ENCODE measurements at places on chromosomes 2 and 18.

- no peak for DNase-seq
Measured at GRCh38 chr2:150046810-150047209, 440.7 kb downstream of the RND3 start.

GRCh38 chr18:31555971-31556747 lies 35.5 kb upstream of the TTR start:
- DNase-seq = peak; percentile 51

- peak; percentile 6 for DNase-seq
Measured at GRCh38 chr2:9002637-9003365, 683 bp downstream of the MBOAT2 start.

DNA sequence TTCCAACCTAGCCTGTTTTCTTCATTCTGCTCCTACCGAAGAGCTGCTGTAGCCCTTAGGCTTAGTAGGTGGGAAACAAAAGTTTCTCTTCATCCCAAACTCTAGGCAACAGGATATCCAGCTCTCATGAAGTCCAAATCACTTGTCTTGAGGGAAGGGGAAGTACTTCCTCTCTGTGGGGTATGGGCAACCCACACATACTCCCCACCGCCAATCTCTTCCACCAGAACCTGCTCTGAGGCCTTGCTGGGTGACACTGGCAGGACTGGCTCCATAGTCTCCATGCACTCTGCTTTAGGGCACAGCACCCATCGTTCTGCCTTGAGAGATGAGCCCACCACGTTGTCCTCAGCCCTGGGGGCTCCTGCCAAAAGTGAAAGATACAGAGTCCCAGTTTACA lies 173.0 kb downstream of the NCK2 start:
- DNase-seq = no peak

GRCh38 chr2:187502467-187502866 lies 51.8 kb downstream of the TFPI start:
- DNase-seq = no peak

- DNase-seq = no peak
Measured at GRCh38 chr2:145764631-145765030, 1244.7 kb upstream of the ZEB2 start.

GRCh38 chr2:228157841-228158240 lies 23.6 kb downstream of the SPHKAP start:
- no peak for DNase-seq

DNA sequence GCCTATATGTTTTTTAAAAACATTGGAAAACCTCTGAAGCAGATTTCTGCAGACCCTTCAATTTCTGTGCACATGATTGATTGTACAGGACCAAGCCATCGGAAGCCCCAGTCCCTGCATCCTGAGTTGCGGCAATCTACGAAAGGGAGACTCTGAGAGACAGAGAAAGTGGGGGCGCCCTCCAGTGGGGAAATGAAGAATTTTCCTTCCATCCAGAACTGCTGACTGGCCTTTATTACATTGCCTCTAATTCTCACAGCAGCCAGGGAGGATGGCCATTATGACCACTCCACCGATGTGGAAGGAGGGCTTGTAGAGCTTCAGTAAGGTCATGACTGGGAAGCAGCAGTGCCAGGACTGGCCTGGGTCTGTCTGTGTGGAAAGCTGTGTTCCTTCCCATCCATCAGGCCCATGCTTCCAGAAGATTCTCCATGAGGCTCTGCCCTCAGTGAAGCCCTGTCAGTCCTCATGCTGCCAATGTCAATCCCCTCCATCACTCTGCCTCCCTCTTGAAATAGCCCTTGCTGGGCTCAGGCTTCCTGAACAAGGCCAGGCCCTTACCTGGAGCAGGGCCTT lies 20.0 kb upstream of the RESP18 start:
- DNase-seq = peak; percentile 64

DNA sequence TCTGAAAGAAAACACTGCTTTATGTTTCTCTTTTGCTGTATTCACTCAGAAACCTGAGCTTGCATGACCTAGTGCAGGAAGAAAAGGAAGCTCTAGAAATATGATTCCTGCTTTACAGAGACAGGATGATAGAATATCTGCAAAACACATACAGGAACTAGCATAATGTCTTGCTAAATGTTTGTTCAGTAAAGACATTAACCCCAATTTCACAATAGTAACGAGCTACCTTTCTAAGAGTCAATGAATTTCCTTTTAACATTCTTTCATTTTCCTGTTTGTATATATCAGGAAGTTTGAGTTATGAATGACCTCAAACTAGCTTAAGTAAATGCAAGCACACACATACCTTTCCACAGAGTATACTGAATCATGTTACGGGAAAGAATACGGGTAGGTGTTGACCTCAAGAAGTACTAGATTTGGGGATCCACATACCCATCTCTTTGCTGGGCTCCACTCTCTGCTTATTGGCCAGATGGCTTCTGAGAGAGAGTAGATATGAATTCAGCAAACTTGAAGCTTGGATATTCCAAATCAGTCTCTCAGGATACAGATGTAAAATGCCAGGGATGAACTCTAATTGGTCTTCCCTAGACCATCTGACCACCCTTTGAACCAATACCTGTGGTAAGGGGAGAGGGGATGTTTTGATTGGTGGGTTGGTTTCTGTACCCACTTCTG lies 18.2 kb upstream of the ACSL3 start:
- DNase-seq = no peak

DNA sequence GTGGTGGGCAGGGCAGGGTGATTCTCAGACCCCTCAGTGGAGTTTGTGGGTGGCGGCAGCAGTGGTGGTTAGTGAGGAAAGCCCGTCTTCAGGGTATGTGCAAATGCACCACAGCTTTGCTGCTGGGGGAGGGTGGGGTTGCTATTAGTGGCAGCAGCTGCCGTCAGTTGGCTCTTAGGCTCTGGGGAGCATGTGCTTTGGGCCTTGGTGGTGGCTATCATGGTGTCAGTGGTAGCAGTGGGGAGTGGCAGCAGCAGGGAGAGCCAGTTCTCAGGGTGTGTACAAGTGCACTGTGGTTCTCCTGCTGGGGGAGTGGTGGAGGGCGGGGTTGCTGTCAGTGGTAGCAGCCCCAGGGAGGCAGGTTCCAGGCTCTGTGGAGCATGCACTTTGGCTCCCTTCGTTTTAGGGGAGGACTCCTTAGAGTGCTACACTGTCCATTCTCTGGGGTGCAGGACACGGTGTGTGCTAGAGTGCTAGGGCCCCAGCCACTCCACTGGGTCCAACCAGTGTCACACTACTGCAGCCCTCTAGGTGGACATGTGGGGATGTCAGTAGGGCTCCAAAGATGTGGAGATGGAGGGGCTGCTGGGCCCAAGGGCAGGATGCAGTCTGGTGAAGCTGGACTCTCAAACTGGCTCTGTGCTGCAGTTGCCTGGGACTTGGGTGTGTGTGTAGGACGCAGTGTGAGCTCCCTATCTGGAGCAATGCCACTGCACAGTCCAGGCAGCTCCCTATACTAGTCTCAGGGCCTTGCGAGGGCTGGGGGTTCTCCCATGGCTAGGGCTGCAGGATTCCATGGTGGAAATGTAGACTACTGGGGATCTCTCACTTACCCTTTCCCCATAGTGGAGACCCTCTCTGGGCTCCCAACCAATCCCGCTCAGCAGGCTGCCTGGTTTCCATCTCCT lies 45.3 kb downstream of the ADCYAP1 start:
- no peak for DNase-seq

DNA sequence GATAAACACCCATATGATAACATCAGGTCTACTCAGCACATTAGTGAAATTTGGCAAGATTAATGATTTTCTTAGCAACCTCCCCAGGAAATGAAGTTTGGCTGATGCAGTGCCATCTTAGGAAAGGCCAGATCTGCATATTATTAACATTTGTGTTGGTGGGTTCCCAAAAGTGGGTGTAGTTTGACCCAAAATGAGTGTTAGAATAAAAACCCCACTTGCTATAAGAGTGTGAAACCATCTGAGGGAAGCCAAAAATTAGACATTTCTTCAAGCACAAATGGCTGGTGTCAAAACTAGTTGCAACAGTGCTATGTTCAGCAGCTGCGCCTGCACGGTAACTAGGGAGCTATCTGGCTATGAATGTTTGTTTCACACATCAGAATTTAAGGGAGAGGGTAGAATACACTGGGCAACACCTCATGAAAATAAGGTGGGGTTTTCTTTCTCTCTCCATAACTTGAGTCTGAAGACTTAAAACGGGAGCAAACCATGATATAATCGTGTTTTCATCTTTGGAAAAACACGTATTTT lies 15.9 kb upstream of the CSRNP3 start:
- DNase-seq = no peak

DNA sequence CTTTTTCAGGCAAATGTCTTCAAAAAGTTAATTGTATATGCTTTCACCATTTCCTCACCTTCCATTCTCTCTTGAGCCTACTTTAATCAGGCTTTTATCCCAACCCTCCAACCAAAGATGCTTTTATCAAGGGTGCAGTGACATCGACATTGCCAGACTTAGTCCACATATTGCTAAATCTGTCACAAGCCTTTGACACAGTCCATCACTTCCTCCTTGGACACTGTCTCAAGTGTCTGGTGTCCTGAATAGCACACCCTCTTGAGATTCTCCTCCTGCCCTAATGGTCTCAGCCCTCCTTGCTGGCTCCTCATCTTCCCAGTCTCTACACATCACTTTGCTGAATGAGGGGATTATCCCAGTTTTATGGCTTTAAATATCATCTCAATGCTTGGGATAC lies 147.5 kb upstream of the SLC39A10 start:
- DNase-seq = no peak

GRCh38 chr2:204437815-204438756 lies 107.2 kb upstream of the PARD3B start:
- DNase-seq = no peak

- no peak for DNase-seq
Measured at GRCh38 chr2:85655961-85656417, 12.0 kb downstream of the SFTPB start.

DNA sequence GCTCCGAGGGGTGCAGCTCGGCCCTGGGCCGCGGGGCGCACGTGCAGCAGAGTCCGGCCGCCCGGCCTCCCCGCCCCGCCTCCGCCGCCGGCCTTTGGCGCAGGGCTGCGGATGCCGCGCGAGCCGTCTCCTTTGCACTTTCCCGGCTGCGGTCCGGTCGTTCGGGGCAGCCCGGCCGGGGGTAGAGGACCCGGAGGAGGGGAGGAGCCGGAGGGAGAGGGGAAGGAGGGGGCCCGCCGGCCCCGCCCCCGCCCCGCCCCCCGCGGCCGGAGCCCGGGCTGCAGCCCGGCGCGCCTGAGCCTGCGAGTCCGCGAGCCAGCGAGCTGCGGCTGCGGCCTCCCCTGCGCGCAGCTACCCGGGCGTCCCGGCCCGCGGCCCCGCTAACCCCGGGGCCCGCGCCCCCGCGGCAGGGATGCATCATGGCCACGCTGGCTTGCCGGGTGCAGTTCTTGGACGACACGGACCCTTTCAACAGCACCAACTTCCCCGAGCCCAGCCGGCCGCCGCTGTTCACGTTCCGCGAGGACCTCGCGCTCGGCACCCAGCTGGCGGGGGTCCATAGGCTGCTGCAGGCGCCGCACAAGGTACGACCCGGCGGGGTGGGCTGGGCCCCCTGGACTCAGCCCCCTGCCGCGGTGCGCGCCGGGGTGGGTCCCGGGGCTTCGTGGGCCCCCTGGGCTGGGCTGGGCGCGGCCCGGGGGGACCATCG lies at the start of gene FHOD3:
TSS of gene FHOD3 (plus strand) at position 297 of the 709 bp plus-strand sequence. CDS start at position 420, 123 bp downstream.
- DNase-seq = no peak

DNA sequence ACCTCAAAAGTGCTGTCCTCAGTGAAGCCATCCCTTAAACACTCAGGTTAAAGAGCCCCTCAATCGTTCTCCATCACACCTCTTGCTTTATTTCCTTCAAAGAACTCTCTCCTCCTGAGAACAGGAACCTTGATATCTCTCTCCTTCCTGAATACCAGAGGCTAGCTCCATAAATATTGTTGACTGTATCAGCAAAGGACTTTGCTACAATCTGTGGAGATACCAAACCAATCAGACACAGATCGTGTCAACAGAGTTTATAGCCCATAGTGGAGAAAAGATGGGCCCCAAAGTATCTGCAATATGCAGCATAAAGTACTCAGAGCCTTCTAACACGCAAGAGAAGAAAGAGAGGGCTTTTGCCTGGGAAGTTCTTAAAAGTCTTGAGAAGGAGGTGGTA lies 36.4 kb downstream of the PLEKHM3 start:
- DNase-seq = no peak

- DNase-seq = no peak
Measured at GRCh38 chr2:127961729-127962128, 66.1 kb downstream of the SAP130 start.

Measured in effector memory CD8-positive, alpha-beta T cell (primary cell).